ENCODE measurements at places on chromosomes 13 and 19.

GRCh38 chr19:40633207-40633606 lies 32.0 kb downstream of the LTBP4 start:
- DNase-seq, result no peak

DNA sequence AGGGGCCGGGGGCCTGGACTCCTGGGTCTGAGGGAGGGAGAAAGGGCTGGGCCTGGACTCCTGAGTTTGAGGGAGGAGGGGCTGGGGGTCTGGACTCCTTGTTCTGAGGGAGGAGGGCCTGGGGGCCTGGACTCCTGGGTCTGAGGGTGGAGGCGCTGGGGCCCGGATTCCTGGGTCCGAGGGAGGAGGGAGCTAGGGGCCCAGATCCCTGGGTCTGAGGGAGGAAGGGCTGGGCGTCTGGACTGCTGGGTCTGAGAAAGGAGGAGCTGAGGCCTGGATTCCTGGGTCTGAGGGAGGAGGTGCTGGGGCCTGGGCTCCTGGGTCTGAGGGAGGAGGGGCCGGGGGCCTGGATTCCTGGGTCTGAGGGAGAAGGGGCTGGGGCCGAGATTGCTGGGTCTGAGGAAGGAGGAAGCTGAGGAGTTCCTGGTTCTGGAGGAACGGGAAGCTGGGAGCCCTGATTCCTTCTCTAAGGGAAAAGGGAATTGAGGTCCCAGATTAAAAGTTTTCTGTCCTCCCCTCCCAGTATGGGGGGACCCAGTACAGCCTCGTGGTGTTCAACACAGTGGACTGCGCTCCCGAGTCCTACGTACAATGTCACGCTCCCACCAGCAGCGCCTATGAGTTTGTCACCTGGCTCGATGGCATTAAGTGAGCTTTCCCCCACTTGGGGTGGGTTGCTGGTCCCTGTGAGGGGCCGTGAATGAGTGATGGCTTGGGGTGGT lies 721 bp downstream of the MED25 start:
- no peak for DNase-seq

GRCh38 chr13:43260999-43261398 lies 237.6 kb downstream of the DNAJC15 start:
- no peak for DNase-seq

DNA sequence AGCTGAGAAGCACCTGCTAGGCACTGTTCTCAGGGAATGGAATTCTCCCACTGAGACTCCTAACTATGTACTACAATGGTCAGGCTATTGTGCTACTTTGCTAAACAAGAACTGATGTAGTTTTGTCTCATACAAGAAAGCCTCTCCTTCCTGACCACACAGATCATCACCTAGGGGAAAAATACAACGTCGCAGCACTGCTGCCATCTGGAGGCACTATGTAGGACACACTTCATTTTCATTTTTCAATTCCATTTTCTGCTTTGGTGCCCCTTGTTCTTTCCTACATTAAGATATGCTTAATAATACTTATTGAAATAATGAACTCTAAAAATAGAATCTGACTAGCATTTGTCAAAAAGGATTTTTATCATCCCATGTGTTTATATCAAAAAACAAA lies 21.1 kb downstream of the PROSER1 start:
- no peak for DNase-seq

DNA sequence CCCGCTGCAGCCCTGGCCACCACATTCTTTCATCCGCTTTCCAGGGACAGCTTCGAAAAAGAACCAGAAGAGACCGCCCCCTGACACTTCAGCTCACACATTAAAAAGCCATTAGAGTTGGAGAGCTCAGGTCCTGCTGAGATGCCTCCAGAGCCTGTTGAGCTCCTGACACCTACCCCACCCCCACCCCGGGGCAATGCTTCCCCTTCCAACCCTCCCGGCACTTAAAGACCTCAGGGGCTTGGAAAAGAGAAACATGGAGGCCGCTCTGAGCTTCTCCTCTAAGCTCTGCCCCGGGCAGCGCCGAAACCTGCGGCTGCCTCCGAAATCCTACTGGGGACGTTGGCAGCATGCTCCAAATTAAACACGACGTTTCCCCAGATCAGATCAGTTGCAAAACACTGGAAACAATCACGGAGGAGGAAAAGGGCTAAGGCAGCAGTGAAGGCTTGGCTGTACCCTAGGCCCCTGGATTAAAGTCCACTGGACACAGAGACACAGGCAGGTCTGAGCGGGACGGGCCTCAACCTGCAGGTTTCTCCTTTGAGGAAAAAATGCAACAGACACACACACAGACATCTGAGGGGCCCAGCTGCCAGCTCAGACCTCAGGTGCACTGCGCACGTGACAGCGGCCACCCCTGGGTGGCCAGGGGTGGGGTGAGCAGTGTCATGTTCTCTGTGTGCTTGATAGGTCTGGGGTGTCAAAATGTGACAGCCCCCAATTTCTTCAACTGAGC lies 9.6 kb downstream of the SH3GL1 start:
- DNase-seq, result no peak

GRCh38 chr13:24228852-24229458 lies 68.4 kb downstream of the SPATA13 start:
- DNase-seq, result no peak

- DNase-seq, result no peak
Observed at GRCh38 chr13:100483841-100484381, 104.7 kb downstream of the GGACT start.

DNA sequence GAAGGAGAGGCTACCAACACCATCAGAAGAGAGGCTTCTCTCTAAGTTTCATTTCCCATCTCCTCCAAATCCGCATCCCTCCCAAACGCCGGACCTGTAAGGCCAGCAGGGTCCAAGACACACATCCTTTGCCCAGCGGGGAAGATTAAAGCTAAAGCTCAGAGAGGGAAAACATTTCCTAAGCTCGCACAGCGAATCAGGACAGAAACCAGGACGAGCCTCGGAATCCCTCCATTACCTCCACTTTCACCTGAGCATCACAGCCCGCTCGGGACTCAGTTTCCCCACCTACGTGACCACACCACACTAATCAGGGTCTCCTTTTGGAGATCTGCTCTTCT lies 711 bp upstream of the FOSB start:
- no peak for DNase-seq

- DNase-seq, result no peak
Observed at GRCh38 chr13:25689539-25689938, 317.8 kb downstream of the ATP8A2 start.

DNA sequence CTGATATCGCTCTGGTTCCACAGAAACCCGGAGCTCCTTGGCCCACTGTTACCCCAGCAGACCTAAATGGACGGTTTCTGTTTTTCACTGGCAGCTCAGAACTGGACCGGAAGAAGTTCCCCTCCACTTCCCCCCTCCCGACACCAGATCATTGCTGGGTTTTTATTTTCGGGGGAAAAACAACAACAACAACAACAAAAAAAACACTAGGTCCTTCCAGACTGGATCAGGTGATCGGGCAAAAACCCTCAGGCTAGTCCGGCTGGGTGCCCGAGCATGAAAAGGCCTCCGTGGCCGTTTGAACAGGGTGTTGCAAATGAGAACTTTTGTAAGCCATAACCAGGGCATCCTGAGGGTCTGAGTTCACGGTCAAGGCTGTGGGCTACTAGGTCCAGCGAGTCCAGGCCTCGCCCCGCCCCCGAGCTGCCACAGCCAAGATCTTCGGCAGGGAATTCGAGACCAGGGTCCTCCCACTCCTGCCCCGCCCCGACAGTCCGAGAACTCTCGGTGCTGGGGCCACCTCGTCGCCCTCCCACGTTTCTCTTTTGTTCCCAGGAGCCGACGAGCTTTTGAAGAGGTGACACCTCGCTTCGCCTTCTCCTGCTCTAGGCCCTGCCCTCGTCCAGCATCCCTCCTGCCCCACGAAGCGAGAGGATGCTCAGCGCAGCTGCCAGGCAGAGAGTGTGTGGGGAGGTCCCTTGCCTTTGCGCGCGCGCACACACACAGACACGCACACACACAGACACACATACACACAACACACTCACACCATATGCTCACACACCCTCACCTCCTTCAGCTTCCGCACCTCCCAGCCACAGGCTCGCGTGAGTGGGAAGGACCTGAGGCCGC lies 8.8 kb downstream of the ZIC2 start:
- no peak for DNase-seq

Measured in Right ventricle myocardium inferior (tissue), 1 donor.